Left colon (tissue), 2 donors: ENCODE measurements at places on chromosomes 2 and 18. TPM values are rescaled to one million over a fixed set of nuclear protein-coding genes. Genes with fewer than 3 reads are reported as not detected.

- no peak for DNase-seq
These were observed 5.0 kb downstream of the SOWAHC start for GRCh38 chr2:109619032-109619615.

DNA sequence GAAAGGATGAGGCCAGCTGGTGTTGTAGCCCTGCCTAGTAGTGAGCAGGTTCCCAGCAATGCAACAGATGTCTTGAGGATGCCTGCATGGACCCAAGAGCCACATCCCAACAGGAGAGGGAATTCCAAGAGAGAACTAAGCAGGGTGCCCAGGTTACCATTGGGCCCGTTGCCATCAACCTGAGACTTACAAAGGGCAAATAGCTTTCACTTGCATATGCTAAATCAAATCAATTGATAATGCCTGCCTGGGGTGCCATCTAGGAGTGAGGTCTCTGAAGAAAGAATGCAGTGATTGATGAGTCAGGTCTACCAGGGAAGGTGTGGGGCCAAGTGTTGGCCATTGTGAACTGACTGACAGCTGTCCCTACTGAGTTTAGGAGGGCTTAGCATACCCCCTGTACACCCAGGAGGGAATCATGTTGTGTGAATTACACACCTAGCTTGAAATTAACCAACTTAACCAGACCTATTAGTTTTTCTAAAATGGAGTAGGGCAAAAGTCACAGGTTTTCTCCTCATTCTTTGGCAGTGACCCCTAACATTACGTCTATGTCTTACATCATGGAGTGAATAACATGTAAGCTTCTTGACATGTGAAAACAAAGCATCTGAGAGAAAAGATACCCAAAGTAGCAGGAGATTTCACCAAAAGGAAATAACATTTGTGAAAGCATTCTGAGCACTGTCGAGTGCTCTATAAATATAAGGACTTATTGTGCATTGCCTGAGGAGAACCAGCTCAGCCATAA is 32.3 kb downstream of the FHOD3 start:
- no peak for DNase-seq

GRCh38 chr2:17877811-17878280 is 621 bp upstream of the KCNS3 start:
- no peak for DNase-seq

Gene RBM45
- total RNA-seq = 12.9 TPM

DNA sequence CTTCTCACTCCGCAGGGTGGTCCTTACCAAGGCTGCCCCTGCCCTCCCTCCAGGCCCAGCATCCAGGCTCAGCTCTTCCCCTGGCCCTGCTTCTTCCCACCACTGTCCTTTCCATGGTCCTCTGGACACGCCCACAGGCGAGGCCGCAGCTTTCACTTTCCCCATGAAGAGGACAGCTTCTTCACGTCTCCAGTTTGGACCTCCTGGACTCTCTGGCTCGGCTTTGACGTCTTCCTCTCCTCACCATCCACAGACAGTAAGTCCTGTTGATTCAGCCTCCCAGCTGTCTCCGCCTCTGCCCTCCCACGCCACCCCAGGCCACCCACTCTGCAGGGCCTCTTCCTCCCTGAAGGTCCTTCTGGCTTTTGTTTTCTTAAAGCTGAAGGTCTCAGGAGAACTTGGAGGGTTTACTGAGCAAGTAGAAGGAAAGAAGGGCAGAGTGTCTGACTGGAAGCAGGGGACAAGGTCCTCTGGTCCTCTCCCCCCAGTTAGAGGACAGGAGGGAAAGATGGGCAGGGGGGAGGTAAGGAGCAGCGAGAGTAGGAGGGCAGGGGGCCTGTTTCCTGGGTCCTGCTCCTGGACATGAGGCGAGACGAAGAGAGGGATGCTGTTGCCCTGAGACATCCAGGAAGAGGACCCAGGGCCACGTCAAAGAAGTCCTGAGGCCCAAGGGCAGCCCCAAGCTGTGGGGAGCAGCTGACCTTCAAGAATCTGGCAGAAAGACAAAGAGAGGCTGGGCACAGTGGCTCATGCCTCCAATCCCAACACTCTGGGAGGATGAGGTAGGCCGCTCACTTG is 24.7 kb upstream of the NMUR1 start:
- DNase-seq = peak; percentile 67

Gene POTEC
- not detected for total RNA-seq

- DNase-seq = no peak
These were observed 205.3 kb downstream of the ANAPC1 start for GRCh38 chr2:111678651-111679050.

- no peak for DNase-seq
These were observed 48.7 kb downstream of the INPP5D start for GRCh38 chr2:233108611-233109490.

Gene NGEF
- total RNA-seq = 34.4 TPM
